Hematopoietic multipotent progenitor cell treated with erythropoietin and hydrocortisone succinate and interleukin-3 and kit ligand, for 17 days (in vitro differentiated cells): ENCODE measurements at places on chromosomes 16 and 17.

DNA sequence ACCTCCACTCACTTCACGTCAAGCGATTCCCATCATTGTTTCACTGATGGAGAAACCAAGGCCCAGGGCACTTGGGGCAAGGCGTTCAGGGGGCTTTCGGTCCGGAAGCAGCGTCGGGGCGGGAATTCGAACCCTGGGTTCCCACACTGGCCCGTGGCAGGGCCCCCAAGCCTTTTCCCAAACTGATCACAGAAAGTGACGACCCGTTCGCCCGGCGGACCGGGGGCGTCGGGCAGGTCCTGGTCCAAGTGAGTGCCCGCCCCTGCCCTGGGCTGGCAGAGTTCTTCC, 856 bp upstream of the MON1B start:
- no peak for DNase-seq

GRCh38 chr17:51636291-51636690, 375.9 kb downstream of the UTP18 start:
- no peak for DNase-seq

DNA sequence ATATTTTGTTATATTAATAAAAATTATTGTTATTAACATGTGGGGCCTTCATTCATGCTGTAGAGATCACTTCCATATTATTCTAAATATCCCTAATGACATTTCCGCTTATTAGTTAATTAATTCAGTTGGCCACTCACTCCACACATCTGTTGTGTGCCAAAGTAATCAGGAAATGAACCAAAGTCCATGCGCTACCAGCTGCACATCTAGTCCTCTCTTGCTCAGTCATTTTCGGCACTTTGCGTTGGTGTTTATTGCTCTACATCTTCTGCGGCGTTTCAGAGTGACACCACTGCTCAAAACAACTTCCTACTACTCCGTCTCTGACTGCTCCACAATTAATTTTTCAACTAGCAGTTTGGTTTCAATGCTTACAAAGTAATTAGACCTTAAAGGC, 101.4 kb upstream of the ZFHX3 start:
- DNase-seq: no peak

GRCh38 chr16:66028510-66029216, 337.8 kb upstream of the CDH5 start:
- no peak for DNase-seq

DNA sequence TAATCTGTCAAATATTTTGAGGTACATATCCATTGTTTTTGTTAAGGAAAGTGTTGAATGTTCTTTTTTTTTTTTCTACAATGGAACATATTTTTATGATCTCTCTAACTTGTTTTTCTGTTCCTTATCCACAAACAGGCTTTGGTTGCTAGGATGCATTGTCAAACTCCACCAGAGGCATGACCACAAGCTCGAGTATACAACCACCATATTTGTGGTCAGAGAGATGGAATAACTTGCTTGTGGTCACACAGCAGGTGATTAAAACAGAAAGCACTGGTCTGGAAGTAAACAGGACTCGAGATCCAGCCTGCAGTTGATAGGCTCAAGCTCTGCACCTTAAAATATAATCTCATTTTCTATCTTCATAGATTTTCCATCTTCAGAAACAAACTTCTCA, 105.8 kb upstream of the ADAMTS18 start:
- no peak for DNase-seq

GRCh38 chr16:14057878-14058382, 13.2 kb upstream of the MRTFB start:
- no peak for DNase-seq

DNA sequence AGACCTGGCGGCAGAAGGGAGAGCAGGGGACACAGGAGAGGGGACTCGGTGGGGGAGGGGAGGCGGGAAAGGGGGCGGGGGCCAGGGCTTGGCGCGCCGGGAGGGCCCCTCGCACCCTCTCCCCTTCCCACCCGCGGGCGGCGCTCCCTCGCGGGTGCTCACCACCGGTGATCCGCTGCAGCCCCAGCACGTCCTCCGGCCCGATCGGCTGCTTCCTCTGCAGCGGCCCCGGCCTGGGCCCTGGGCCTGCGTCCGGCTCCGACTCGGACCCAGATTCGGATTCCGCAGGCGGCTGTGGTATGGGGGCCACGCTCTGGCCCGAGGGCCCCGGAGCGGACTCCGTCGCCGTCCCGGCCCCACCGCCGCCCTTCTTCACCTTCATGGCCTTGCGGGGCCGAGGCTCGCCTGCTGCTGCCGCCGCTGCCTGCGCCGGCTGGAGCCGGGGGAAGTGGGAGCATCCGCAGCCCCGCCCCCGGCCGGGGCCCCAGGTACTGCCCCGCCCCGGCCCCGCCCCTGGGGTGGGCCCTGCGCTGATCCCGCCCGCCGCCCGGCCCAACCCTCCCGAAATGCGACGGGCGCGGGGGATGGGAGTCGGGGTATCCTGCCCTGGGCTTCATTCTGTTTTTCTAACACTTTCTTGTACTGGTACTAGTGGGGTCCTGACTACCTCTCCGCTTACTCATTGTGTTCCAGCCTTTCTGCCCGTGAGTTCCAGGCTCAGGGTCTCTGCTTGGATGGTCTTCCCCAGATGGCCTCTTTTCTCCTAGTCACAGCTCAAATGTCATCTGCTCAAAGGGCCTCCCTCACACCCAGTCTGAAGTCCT, at the start of gene UNC119:
TSS of gene UNC119 (minus strand) at position 449 of the 824 bp plus-strand sequence. CDS start at position 382, 67 bp downstream.
- peak; percentile 39 for DNase-seq

GRCh38 chr17:67047382-67047781, 3.0 kb downstream of the CACNG1 start:
- DNase-seq: no peak

DNA sequence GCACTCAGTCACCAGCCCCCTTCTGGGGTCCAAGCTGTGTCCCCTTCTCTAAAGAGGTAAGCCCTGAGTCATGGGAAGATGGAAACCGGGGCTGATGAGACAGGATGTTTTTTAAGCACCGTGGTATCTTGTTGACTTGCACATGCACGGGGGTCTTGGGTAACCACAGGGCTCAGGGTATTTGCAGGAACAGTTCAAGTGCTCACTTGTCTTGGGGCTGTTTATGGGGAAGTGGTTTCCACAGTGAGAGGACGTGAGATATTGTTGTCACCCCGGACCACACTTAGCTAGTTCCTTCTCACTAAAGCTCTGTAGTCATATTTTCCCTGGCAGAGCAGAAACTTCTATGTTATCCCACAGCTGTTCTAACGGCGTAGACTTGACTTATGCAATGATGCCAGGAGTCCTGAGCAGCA, 7.7 kb downstream of the CCL3L1 start:
- DNase-seq: no peak

DNA sequence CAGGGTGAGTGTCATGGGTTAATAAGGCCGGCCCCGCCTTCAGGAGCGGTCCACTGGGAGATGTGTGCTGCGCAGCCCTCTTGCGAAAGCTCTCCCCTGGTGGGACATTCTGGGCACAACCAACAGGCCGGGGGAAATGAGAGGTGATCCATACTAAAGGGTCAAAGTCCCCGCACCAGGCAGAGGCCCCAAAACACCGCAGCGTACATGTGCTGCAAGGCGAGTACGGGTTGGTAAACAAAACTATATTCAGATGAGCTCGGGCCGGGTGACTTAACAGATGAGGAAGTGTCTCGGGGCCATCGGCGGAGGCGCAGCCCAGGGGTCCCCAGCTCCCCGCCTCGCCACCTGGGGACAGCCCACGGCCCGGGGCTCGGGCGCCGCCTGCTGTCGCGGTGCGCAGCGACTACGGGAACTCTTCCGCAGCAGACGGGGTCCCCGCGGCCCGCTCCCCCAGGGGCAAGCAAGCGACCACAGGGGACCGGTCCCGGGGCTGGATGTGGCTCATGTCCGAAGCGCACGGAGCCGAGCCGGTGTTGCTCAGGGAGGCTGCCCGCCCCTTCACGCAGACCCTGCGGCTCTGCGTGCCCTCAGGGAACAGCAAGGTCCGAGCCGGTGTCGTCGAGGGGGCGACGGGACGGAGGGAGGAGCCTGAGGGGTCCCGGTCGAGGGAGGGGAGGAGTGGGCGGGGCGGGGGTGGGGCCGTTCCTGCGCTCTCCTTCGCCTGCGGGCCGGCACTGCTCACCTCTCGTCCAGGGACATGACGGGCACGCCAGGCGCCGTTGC, at the start of gene RAB37:
TSS of gene RAB37 (plus strand) at position 744 of the 786 bp plus-strand sequence. CDS start at position 761, 17 bp downstream.
- no peak for DNase-seq

DNA sequence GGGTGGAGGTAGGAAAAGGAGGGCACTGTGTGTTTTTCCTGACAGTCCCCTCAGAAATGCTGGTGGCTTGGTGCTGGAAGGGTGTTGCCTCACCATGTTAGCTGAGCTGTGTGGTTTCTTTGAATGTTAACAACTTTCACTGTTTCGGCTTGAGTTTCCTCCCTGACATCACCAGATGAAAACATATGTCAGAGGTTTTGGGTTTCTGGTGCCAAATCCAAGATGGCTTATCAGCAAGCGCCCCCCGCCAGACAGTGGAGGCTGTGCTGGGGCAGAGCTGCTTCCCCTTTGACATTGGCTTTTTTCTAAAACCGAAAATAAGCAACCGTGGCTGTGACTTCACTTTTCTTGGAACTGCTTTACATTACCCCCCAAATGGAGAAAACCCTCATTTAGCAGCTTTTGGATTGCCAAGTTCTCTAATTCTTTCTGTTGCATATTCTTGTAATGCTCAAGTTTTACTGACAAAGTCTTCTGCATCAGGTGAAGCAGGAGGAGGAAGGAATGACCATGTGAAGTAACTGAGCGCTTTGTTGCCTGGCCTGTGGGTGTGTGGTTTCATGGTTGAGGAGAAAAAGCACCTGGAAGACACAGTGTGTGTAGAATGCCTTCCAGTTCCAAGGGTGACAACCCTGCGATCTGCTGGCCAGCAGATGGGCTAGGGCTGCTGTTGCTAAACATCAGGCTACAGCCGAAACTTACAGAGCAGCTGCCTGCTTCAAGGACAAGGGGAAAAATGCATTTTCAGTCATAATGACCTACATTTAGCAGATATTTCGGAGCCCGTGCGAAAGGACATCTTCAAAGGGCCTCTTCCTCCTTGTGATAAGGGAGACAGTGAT, 9.7 kb downstream of the RMI2 start:
- no peak for DNase-seq

- DNase-seq: no peak
Observed at GRCh38 chr17:74410001-74410443, 21.9 kb upstream of the GPRC5C start.

- no peak for DNase-seq
Observed at GRCh38 chr16:72428681-72429376, 256.9 kb upstream of the PMFBP1 start.

GRCh38 chr17:42132941-42133340, 10.3 kb downstream of the HSPB9 start:
- DNase-seq: no peak

- no peak for DNase-seq
Observed at GRCh38 chr16:21321736-21322135, 43.6 kb upstream of the CRYM start.

- DNase-seq: no peak
Observed at GRCh38 chr17:2082003-2082781, 27.3 kb downstream of the HIC1 start.

DNA sequence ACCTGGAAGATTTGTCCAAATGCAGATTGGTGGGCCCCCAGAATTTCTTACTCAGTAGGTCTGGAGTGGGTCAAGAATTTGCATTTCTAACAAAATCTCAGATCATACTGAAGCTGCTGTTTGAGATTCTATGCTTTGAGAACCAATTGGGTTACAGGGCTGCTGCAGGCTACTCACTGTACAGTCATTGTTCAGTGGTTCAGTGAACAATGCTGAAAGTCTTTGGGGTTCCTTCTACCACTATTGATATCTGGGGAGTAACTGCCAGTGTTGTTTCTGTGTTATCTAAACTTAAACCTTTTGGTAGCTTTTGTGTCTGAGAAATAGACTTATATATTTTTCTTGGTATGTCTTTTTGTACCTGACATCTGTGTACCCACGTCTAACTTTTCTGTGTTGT, 187.5 kb downstream of the TANC2 start:
- no peak for DNase-seq

- peak; percentile 94 for DNase-seq
Observed at GRCh38 chr17:75635610-75636202, 2.5 kb downstream of the SMIM5 start.

- no peak for DNase-seq
Observed at GRCh38 chr16:88069397-88070168, 118.3 kb downstream of the BANP start.

GRCh38 chr17:17692353-17693252, 11.3 kb downstream of the RAI1 start:
- no peak for DNase-seq

DNA sequence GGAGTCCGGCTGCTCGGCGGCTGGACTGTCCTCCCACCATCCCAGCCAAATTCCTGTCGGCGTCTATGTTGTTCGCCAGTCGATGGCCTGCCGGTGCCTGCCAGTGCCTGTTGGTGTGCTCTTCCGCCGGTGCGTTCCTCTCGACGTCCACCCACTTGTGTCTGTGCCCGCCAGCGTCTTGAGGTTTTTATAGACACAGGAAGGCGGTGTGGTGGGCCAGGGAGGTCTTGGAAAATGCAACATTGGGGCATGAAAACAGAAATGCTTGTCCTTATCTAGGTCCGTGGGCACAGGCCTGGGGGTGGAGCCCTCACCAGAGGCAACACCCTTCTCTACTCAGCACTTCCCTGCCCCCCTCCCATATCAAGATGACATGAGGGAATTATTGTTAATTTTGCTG, 167.8 kb downstream of the IRF8 start:
- peak; percentile 56 for DNase-seq

- DNase-seq: no peak
Observed at GRCh38 chr17:6684881-6685767, 28.0 kb downstream of the SLC13A5 start.

DNA sequence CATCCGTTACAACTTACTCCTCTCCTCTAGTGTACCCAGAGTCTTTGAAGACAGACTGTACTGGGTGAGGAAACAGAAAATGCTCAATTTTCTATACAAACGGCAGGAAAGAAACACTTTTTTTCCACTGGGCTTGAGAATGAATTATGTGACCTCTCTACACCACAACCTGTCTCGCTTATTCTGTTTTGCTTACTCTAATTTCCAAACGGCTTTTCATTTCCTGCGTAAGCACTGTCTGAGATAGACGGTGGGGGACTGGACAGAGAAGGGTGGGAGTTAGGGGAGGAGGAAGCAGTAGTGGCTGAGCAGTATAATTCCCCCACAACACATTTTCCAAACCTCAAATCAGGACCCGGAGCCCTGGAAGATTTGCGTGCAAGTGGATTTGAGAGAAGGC, 191.4 kb upstream of the SDK2 start:
- no peak for DNase-seq

- no peak for DNase-seq
Observed at GRCh38 chr17:9209781-9210370, 188.6 kb downstream of the NTN1 start.

GRCh38 chr16:50096791-50097190, 31.0 kb downstream of the HEATR3 start:
- DNase-seq: no peak
